ENCODE measurements at places on chromosomes 1 and 21.
A peak's percentile ranks its signal among the peaks of the same experiment; 100 is the strongest.

DNA sequence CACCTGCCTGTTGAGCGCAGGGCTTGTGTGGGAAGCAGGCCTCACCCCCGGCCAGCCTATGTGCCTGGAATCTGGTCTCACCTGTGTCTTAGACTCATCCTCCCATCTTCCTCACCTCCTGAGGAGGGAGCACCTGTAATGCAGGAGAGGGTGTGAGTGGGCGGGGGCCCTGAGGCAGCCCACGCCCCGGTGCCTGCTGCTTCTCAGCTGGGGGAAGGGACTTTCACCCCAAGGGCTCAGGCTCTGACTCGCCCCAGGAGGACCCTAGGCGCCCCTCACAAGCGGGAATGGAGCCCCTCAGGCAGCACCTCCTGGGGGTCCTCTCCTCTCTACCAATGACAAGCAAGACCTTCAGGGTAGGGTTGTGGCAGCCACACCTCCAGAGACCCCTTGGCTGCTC, 6.7 kb upstream of the ZNF670 start:
- DNase-seq = no peak

GRCh38 chr1:82160036-82160435, 359.3 kb downstream of the ADGRL2 start:
- DNase-seq = no peak

- peak; percentile 60 for DNase-seq
Observed at GRCh38 chr1:162822391-162823200, 32.1 kb downstream of the HSD17B7 start.

GRCh38 chr1:168726281-168726680, 2.7 kb downstream of the DPT start:
- DNase-seq = no peak

- no peak for DNase-seq
Observed at GRCh38 chr1:221166559-221167318, 287.5 kb downstream of the HLX start.
